Heart left ventricle (tissue), 16 donors: ENCODE measurements at places on chromosomes 1 and 21. TPM values are rescaled to one million over a fixed set of nuclear protein-coding genes. Genes with fewer than 3 reads are reported as not detected.

GRCh38 chr1:18578271-18578670 is 52.4 kb upstream of the PAX7 start:
- DNase-seq: no peak

GRCh38 chr21:38249696-38250278 is 7.0 kb upstream of the KCNJ15 start:
- no peak for DNase-seq

- DNase-seq: no peak
Measured at GRCh38 chr1:22542886-22543285, 20.4 kb upstream of the EPHA8 start.

- no peak for DNase-seq
Measured at GRCh38 chr1:116253566-116254382, 119.3 kb upstream of the ATP1A1 start.

- no peak for DNase-seq
Measured at GRCh38 chr1:42125552-42125951, 27.7 kb upstream of the GUCA2B start.

GRCh38 chr1:147611586-147611985 is 58.7 kb downstream of the ACP6 start:
- no peak for DNase-seq

Gene SPATA17
- 1.6 TPM for total RNA-seq

Gene ATG4C
- total RNA-seq: 9.4 TPM

Gene GLIS1
- total RNA-seq: 0.12 TPM

Gene SYPL2
- total RNA-seq: 19.1 TPM

Gene C1orf87
- not detected for total RNA-seq

Gene AGMAT
- not detected for total RNA-seq

Gene TTC24
- not detected for total RNA-seq

Gene MIXL1
- not detected for total RNA-seq
